ENCODE measurements at places on chromosomes 1 and 21.
A peak's percentile ranks its signal among the peaks of the same experiment; 100 is the strongest.

DNA sequence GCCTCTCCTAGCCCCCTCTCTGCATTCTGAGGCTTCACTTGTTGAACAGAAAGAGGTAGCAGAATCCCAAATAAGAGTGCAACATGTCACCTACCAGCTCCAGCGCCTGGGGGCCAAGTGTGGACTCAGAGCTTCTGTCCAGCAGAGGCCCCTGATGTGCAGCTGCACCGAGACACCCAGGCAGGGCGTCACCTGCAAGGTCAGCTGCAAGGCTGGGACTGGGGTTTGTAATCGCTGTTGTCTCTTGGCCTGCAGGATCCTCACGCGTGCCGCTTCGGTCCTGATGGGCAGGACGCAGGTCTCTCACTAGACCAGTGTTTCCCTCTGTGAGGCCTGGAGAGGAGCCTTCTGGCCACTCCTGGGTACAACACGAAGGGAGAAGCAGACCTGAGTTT lies 4.3 kb upstream of the SLX9 start:
- no peak for DNase-seq

DNA sequence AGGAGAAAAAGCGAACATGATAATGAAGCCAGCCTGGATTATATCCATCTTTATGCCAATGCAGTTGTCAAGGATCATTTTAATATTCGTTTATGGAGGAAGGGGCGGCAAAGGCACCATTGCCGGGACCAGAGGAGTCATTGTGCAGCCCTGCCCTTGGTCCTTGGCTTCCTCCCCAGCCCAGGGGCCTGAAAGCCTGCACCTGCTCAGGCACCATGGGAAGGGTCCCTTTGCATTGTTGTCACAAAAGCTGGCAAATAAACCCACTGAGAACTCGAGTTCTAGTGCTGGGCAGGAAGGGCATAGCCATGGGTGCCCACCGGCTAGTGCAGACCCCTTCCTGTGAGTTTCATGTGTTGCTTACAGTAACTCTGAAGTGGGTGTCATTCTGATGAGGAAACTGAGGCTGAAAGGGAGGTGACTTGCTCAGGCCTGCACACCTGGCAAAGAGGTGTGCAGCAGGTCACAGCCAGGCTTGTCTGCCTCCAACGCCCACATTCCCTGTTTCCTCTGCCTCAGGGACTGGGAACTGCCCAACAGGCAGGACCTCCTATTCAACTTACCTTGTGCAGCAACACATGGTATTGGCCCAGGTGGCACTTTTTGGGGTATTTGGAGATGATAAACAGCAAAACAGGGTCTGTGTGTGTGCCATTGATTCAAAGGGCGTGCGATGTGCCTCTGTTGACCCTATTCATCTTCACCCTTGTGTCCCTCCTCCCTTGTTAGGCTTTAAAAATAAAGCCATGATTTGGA lies 84.6 kb downstream of the MAN1C1 start:
- no peak for DNase-seq

GRCh38 chr1:176178316-176178715 lies 28.8 kb downstream of the COP1 start:
- DNase-seq: no peak

DNA sequence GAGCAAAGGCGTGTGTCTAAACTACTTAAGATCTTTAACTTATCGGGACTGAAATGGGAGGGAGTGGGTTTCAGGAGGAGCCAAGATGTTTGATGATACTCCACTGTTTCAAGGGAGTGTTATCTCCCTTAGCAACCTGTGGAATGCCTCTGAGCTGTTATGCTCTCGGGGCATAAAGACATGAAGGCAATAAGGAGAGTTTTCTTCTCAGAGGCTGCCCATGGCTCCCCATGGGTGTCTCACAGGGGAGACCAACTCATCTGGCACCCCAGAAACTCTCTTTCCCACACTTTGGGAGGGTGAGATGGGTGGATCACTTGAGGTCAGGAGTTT lies 130.0 kb downstream of the LIPI start:
- no peak for DNase-seq

GRCh38 chr1:52479076-52479475 lies 73.8 kb downstream of the TUT4 start:
- DNase-seq: no peak

DNA sequence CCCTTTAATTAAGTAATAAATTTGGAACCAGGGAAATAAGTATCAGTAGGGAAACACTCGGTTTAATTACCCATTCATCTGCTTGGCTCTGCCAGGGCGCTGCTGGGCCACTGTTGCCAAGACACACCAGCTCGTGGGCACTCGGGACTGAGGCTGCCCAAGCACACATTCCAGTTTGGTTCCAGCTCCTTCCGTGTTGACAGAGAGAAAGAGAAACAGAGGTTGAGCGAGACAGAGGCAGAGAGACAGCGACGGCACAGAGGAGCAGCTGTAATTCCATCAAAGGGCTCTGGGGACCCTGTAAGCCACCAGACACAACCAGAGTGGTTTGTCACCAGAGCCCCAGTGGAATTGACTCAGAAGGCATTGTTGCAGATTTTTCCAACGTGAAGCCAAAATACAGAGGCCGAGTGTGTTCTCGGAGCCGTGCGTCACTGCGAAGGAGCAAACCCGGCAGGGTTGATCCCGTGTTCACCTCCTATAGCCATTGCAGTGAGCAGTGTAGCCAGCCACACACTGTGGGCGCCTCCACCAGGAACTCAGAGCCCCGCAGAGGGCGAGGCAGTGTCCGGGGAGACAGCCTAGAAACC lies 33.5 kb downstream of the SYF2 start:
- no peak for DNase-seq

DNA sequence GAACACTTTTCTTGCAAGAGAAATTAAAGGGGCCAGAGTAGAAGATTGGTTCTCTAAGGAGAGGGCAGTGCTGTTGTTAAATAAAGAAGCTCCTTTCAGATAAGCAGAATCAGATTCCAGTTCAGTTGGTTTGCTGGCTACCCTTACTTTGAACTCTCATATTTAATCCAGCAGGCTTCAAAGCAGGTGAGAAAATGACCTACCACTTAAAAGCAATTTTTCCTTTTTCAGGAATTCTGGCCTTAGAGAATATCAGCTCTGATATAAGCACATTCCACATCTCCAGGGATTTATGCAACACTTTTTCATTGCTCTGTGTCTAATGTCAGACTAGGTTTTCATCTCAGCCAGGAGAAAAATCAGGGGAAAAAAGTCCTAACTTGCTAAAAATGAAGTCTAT lies 28.7 kb downstream of the WNT2B start:
- DNase-seq: peak; percentile 53

GRCh38 chr1:153805042-153805745 lies 30.0 kb downstream of the SLC27A3 start:
- DNase-seq: peak; percentile 67

DNA sequence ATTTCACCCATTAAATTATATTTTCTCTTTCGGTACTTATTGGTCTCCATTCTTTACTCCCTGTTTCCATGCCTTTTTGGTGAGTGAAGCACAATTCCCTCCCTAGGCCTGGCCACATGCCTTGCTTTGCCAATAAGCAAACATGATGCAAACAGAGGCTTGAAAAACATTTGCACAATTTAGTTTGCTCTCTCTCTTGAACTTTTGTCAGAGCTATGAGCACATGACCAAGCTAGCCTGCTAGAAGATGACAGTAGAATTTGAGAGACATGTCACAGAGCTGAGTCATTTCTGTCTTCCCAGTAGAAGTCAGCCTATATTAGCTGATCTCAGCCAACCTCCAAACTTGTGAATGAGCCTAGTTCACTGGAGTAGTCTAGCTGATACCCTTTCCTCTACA lies 24.6 kb downstream of the ANGPTL3 start:
- DNase-seq: peak; percentile 72

DNA sequence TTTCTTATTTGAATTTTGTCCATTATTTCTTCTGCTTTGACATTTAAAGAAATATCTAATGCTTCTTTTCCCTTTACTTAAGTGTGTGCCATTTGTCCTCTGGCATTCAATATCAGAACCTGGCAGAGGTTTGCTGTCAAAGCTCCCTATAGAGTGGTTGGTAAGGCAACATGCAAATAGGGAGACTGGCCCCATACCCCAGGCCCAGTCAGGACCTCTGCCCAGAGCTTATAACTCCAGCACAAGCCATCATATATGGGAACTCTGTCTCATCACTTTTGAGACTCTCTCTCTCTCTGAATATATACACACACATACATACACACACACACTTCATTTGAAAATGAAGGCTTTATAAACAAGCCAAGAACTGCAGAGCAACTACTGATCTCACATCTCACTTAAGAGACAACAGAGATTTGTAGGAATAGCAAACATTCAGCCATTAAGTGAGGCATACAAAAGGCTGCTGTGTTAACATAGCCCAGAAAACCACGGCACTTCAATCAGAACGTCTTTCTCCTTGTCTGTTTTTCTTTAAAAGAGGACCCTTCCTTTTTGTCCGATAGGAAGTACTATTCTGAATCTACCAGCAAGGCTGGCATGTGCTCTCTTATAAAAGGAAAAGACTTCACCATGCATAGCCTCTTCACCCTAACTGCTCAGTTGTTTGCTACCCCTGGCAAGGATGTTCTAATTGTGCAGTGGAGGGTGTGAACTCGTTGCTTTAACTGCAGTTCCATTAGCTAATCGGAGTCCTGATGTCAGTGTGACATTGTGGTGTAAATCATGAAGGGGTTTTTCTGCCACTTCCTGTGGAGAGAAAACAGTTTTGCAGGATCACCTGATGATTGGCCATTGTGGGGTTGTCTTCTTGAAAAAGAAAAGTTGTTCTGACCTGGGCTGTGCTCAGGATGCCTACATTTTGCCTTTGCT lies 101.7 kb downstream of the NR5A2 start:
- DNase-seq: no peak

DNA sequence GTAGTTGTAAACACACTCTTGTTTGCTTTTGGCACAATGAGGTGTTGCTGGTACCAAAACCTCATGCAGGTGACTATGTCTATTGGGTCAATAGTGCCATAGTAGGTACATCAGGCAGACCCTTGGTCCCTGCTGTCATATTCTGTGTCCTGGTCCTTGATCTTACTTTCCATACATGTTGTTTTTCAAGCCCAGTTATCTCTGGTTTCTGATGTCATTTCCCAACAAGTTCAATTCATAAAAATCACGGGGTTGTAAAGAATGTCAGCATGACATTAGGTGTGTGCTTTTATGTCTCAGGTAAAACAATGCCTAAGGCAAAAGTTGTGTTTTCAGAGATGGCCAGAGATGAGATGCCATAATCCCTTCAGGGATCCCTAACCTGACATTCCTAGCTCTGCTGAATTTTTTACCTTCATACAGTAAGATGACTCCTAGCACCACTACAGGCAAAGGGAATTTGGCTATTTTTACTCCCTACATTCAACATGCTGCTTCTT lies 390.3 kb upstream of the PKN2 start:
- no peak for DNase-seq

GRCh38 chr1:247322849-247323586 lies 8.6 kb downstream of the ZNF496 start:
- no peak for DNase-seq

GRCh38 chr1:80894921-80895320 lies 905.8 kb upstream of the ADGRL2 start:
- DNase-seq: no peak

DNA sequence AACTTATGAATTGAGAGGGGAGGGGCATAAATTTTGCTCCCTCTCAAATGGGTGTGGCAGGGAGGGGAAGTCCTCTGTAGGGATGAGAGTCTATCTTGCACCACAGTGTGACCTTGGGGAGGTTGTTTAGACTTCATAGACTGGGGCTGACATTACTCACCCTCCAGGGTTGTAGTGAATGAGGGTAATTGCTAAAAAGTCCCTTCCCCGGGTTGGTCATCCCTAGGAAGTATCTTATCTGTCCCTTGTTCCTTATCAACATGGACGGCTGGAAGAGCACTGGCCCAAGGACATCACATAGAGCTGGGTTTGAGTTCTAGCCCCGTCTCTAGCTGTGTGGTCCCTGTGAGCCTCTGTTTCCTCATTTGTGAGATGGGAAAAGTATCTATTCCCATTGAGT lies 52.4 kb upstream of the SLC2A1 start:
- no peak for DNase-seq

DNA sequence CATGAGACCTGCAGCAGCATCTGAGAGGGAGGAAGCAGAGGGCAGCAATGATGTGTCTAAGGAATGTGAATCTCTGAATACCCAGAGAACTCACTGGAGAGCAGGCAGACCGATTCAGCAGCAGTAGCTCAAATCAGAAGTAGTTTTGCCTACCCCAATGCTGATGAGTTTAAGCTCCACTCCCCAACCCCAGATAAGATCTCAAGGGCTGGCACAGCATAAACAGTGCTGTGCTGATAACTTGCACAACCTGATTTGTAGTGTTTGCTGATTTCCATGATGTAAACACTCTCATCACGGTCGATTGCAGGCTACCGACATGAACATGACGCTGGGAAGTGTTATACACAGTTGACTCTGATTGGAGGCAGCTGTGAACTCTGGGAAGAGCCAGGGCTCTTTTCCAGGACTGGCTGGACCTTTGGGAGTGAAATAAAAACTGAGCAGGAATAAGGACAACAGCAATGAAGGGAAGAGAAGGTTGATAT lies 11.2 kb upstream of the HMGCS2 start:
- DNase-seq: no peak

DNA sequence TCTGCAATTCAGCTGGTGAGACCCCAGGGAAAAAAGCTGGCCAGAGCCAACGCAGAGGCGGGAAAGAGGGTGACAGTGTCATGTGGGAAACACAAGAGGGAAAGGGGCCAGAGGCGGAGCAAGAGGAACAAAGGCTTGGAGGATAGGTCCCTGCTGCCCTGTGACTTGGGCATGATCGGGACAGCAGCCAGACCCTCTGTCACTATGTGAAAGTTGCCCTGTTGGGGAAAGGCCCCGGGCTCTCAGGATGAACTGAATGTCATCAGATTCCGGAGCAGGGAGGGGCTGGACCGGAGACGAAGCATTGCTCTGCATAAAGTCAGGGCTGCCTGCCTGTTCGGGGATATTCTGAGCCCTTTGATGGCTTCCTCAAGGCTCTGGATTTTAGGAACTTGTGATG lies 5.7 kb upstream of the ELF3 start:
- no peak for DNase-seq

- no peak for DNase-seq
Observed at GRCh38 chr1:208841436-208841835, 597.3 kb upstream of the PLXNA2 start.

GRCh38 chr1:7405844-7406500 lies 365.1 kb upstream of the VAMP3 start:
- DNase-seq: no peak

DNA sequence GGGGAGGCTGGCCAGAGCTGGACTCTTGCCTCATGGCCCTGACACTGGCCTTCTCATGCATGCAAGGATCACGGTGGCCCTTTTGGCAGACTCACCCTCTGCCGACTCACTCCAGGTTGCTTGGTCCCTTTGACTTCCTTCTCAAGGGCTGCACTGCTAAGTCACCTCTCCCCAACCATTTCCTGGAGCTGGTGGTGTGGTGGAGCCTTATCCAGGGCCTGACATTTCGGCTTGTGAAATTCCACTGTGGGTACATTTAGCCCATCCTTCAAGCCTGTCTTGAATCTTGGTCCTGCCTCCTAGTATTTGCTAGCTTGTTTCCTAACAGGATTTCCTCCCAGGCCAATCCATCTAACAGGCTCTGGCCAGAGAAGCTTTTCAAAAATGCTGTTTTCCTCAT lies 52.6 kb upstream of the JUN start:
- no peak for DNase-seq

GRCh38 chr1:193538680-193539079 lies 352.3 kb upstream of the B3GALT2 start:
- DNase-seq: no peak

Measured in NCI-H226 (cell line).